ENCODE measurements at places on chromosomes 7 and 10. TPM values are rescaled to one million over a fixed set of nuclear protein-coding genes. Genes with fewer than 3 reads are reported as not detected.

Gene OR2A1
- not detected for polyA plus RNA-seq

Gene ZC3HAV1L
- polyA plus RNA-seq, result 0.80 TPM

Gene FAM180A
- polyA plus RNA-seq, result not detected

Gene GNG11
- polyA plus RNA-seq, result 2.6 TPM

Gene VAX1
- polyA plus RNA-seq, result not detected

Gene MMRN2
- polyA plus RNA-seq, result not detected

Gene OR9A2
- not detected for polyA plus RNA-seq

Gene SEMA3A
- 0.08 TPM for polyA plus RNA-seq

Gene ENO4
- polyA plus RNA-seq, result 0.45 TPM

Gene CC2D2B
- polyA plus RNA-seq, result 0.28 TPM

Gene SPDYE9
- 0.19 TPM for polyA plus RNA-seq

All from IgD-negative memory B cell (primary cell).